Activated T-cell treated with anti-CD3 and anti-CD28 coated beads for 4 hours (primary cell): ENCODE measurements at places on chromosomes 3 and 15.
A peak's percentile ranks its signal among the peaks of the same experiment; 100 is the strongest.

DNA sequence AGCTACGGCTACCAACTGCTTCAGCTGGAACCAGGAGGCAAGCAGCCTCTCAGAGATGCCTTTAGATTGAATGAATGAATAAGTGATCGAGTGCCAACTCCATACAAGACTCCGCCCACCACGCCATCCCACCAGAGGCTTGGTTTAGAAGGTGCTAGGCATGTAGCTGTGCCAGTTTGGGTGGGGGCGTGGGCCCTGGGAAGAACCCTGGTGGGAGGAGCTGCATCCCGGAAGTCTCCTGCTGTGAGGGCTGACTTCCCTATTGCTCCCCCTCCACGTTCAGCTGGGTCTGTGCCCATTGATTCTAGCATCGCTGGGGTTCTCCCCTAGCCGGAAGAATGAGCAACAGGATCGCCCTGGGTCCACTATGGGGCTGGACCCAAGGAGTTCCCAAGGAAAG, 20.9 kb downstream of the LINGO1 start:
- no peak for DNase-seq

DNA sequence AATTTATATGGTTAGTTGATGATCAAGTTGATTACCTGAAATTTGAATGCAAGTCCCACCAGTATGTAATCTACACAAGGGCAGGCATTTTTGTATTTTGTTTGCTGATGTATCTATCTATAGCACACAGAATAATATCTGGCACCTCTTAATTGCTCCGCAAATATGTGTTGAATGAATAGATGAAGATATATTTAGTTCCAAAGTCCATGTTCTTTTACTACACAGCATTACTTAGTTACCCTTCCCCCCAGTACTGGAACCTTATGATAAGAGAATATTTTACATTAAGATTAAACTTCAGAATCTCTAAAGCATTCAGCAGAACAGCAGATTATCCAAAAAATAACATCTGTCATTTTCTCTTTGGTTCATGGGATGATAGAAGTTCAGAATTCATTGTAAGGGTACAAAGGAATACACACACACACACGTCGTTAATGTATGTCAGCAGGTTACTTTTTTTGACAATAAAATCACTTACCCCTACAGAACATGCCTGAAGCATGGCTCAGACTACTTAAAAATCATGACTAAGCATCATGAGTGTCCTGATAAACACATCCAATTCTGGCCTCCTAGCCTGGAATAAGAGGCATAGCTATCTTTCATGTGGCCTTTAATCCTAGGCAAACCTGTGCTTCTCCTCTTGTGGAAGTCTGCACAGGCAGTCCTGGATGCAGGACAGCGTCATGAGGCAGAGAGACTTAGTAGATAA, 148.9 kb upstream of the TBC1D5 start:
- DNase-seq = no peak

DNA sequence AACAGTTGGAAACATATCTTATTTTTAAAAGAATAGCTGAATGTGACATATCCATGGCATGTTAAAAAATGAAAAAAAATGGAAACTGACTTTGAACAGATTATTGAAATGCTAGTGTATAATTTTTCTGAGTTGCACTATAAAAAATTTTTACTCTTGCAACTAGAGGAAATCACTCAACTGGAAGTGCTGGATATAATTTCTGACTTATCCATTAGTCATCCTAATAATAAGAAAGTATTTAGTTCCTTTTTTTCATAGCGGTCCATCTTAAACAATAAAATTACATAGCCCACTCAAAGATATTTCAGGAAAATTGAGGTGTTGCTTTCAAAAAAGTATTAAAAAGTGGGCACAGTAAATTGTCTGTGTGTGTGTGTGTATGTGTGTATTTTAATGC, 80.7 kb downstream of the MBNL1 start:
- no peak for DNase-seq

GRCh38 chr3:113719294-113719693, 22.9 kb upstream of the USF3 start:
- DNase-seq = no peak

DNA sequence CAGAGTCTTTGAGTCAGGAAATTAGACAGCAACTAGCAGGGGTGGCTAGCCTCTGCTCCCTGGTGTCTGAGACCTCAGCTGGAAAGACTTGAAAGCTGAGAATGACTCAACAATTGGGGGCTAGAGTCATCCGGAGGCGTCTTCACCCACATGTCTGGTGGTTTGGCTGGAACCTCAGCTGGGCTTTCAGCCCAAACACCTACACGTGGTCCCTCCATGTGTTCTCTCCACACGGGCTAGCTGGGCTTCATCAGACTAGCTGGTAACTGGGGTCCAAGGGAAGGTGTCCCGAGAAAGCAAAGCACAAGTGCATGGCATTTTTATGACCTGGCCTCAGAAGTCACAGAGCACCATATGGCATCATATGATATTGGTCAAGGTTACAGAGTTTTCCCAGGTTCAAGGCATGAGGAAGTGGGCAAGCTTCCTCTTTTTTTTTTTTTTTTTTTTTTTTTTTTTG, 19.9 kb upstream of the ABHD2 start:
- no peak for DNase-seq

GRCh38 chr3:191047930-191048329, 151.1 kb upstream of the OSTN start:
- DNase-seq = no peak

GRCh38 chr3:42402394-42403096, 7.9 kb downstream of the LYZL4 start:
- DNase-seq = no peak

DNA sequence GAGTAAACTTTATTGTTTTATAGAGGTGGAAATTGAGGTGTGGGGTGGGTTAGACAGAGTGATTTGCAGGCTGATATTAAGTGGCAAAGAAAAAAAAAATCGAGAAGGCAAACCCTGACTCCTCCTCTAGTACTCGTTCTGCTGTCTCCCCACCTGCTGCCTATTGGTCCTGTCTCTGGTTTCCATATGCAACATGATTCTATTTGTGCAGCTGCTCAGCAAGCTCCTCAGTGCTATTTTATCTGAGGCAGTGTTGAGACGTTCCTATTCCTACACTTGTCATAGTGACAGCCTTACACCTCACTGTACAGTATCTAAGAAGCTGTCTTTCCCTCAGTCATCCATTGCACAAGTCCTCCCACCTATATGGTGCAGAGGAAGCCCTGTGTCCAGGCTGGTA, 45.1 kb downstream of the RSL24D1 start:
- DNase-seq = no peak

GRCh38 chr3:24185738-24186384, 240.8 kb downstream of the NR1D2 start:
- no peak for DNase-seq

DNA sequence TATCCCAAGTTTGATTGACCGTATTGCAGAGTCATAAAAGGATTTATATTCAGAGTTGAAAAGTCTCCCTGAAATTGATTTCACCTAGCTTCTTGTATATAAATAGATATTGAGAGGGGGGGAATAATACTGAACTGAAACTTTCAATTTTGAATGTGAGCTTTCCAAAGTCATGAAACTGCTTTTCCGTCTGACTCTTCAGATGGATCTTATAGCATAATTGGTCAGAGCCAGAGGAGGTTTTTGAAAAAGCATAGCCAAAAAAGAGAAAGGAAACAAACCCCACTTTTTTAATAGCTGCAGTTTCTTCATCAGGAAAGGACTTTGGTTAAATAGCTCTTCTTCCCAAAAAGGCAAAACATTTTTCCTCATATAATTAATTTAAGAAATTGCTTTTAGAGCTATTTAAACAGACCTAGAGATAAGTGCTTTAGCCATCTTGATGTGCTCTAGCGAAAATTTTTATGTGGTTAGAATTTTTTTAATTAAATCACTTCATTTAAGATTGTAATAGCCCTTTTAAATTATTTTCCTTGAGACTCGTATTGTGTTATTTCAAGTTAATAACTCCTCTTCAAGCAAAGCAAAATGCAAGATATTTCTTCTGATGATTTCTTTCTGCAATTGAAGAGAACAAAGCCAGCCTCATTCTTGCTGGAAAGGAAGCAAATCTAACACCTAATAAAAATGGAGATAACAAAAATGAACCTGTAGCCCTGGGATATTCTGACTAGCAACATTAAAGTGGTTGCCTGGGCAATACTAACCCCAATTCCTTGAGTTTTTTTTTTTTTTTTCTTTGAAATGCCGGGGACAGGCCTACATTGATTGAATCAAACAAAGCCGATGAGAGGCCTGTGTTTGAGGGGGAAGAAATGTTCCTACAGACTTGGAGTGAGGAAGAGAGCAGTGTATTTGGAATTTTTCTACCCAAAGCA, 173.6 kb downstream of the PTPRG start:
- DNase-seq = no peak

GRCh38 chr3:133440652-133441051, 40.8 kb downstream of the BFSP2 start:
- DNase-seq = no peak

DNA sequence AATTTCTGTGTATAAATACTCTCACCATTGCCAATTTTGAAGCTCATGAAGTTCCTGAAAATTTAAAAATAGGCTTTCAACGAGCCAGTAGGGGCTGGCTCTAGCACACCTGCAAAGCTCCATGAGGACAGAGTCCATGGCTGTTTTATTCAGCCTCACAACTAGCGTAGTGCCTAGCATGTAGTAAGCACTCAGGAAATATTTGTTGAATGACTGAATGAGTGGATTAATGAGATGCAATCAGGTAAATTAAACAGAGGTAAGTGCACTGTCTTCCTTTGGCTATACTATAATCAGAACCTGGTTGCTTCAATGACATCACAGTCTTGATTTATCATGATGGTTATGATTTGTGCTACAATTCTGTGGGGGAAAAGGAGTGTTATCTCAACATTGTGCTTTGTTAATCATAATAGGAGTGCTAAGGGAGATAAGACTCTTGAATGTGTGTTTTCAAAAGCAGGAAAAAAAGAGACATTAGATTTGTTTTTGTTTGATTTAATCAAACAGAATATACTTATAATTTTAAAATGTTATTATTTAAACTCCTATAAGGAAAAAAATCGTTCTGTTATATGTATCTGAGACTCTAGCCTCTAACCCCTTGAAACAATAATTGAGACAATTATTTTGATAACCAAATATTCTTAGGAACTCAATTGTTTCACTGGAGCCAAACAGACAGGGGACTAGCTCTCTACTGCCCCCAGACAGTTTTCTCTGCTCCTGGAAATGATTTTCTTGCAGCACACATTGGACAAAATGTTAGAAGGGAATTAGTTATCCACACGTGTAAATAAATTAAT, 171.7 kb upstream of the ATP11B start:
- no peak for DNase-seq

- no peak for DNase-seq
Observed at GRCh38 chr15:29511663-29512062, 242.0 kb upstream of the NSMCE3 start.

GRCh38 chr3:32026593-32026992, 45.0 kb downstream of the ZNF860 start:
- no peak for DNase-seq

GRCh38 chr3:52537726-52538421, 1.5 kb downstream of the UQCC5 start:
- DNase-seq = no peak

DNA sequence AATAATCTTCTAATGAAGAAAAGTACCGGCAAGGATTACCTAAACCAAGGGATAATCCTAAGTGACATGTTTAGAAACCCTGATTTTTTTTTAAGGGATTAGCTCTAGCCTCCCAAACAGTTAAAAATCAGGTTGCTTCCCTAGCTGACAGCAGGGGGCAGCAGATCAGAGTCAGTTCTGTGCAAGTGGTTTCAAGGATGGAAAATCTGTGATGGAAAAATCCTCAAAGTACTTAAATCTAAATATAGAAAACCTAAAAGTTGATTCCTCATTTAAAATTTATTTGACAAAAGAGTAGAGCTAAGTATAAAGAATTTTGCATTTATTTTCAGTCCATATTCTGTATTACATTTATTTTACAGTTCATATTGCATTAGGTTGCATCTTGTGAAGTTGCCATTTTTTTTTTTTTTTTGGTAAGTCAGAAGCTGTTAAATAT, 107.6 kb downstream of the PEX5L start:
- peak; percentile 11 for DNase-seq

DNA sequence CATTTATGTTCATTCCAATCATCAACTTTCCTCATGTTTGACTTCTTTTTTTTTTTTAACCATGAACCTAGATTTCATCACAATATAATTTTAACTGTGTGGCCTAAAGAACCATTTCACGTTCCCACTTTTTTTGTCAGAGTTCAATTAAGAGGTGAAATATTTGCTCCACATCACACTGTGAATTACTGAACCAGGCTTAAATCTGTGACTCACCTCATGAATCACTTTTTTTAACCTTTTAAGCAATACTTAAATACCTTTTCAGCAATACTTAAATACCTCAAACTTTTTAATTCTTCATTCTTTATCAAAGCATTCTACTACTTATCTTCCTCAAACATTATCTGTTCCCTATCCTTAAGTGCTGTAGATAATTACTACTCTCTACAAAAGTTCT, 137.6 kb downstream of the SI start:
- no peak for DNase-seq

- DNase-seq = no peak
Observed at GRCh38 chr15:100918690-100919480, at the start of gene LRRK1. Gene LRRK1 (plus strand): TSS chr15:100919357. CDS start chr15:100924633, 5,276 bp downstream.
